Lung microvascular endothelial cell (primary cell): ENCODE measurements at places on chromosomes 16 and 17. TPM values are rescaled to one million over a fixed set of nuclear protein-coding genes. Genes with fewer than 3 reads are reported as not detected.
A peak's percentile ranks its signal among the peaks of the same experiment; 100 is the strongest.

Gene KCTD11
- total RNA-seq = 2.4 and 3.8 TPM in 2 replicates

Gene CIBAR2
- not detected in 2 replicates for total RNA-seq

Gene KRT23
- total RNA-seq = under 0.01 and 1.6 TPM in 2 replicates

Gene ARL5C
- not detected in 2 replicates for total RNA-seq

Gene SULT1A3
- 1.1 and 2.2 TPM in 2 replicates for total RNA-seq

Gene EFNB3
- 0.20 and 0.22 TPM in 2 replicates for total RNA-seq

Gene PRSS33
- not detected in 2 replicates for total RNA-seq

DNA sequence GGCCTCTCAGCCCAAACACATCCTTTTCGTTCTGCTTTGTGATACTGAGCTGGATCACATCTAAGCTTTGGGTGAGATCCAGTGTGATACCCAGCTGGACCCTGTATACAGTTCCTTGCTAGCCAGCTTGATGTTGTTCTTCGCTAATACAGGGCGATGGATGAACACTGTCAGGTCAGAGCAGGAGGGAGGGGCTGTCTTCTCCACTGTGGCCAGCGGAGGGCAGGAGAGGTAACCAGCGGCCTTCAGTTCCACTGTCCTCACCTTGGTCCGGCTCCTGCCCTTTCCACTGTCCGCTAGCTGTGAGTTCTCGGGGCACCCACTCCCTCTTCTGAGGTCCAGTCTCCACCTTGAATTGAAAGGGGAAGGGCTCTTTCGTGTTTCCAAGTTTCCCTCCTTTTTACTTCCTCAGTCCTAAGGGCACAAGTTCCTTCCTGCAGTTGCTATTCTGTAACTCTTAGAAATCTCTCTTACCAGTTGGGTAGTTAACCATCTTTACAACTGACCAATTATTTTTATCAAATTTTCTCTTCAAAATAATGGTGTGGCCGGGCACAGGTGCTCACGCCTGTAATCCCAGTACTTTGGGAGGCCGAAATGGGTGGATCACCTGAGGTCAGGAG, 3.0 kb upstream of the ZNF213 start:
- DNase-seq = peak; percentile 66

- peak; percentile 74 for DNase-seq
Measured at GRCh38 chr16:81553080-81553813, 108.6 kb downstream of the CMIP start.

DNA sequence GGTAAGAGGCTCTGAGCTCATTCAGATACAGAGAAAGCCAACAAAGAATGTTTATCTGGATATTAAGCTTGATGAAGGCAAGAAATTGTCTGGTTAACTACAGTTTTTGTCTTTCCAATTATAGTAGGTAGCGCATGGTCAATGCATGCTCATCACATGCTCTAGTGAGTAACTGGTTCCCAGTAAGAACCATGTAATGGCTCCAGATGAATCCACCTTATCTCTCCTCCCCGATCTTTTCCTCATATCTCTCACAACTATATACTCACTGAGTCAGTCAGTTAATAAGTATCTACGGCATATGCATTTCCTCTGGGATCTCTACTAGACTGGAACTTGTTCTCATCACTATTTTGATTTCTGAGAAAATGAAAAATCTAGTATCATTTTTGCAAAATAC, 340.7 kb upstream of the DYNLRB2 start:
- no peak for DNase-seq

GRCh38 chr17:55845385-55845784, 94.5 kb downstream of the PCTP start:
- peak; percentile 36 for DNase-seq

DNA sequence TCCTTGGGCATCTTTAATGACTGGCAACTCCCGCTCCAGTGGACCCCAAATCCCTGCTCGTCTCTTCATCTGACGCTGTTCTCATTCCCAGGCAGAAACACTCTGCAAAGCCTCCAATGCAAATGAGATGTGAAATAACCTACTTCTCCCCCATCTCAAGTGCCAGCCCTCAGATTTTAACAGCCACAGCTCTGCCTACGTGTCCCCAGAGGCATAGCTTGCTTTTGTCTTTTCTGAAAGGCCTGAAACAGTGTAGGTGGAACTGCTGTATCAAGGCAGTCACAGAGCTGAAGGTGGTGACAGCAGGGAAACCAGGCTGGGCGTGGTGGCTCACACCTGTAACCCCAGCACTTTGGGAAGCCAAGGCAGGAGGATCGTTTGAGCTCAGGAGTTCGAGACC, 14.7 kb downstream of the RPH3AL start:
- no peak for DNase-seq

DNA sequence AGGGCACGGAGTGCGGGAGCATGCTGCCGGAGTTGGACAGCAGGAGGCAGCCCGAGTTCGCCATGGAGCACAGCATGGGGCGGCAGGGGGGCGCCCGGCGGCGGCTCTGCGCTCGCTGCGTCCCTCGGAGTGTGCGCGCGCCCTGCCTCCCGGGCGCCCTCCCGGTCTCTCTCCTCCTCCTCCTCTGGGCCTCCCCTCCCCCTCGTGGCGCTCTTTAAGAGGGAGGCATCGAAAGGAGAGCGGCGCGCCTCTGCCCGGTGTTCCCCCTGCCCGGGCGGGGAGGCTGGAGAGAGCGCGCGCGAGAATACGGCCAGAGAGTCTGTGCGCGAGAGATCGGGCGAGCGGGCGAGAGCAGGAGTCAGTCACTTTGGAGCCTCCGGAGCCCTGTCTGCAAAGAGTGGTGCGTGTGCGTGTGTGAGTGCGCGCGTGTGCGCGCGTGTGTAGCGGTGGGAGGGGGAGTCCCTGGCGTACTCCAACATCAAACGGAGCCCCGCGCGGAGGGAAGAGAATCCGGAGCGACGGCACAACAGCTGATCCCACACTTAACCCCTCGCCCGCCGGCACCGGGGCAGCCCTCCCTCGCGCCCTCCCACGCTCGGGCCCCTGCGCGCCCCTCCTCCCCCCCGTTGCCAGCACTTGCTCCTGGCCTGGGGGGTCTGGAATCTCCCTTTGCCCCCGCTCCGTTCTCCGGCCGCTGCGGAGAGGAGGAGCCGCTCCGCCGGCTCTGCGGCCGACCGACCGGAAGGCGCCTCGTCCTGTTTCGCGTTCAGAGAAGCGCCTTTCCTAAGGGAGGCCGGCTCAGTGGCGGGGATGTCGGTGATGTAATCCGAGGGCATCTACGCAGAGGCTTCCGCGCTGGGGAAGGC, 108.9 kb downstream of the ENGASE start:
- peak; percentile 23 for DNase-seq

- DNase-seq = no peak
Measured at GRCh38 chr16:86722970-86723369, 144.6 kb downstream of the FOXL1 start.

DNA sequence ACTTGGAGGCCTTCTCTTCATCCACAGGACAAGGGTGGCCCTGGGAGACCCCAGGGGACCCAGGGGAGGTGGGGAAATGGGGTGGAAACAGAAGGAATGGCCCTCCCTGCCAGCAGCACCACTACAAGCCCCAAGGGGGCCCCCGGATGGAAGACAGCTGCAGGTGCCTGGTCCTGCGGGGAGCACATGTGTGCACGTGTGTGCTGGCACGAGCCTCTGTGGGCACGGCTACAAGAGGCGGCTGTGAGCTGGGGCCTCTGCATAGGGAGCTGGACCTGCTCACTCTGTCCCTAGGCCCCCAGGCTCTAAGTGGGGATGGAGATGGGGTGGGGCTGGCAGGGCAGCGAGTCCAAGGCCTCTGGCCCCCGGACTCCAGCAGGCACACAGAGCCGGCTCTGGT, 13.2 kb upstream of the AATK start:
- DNase-seq = no peak

DNA sequence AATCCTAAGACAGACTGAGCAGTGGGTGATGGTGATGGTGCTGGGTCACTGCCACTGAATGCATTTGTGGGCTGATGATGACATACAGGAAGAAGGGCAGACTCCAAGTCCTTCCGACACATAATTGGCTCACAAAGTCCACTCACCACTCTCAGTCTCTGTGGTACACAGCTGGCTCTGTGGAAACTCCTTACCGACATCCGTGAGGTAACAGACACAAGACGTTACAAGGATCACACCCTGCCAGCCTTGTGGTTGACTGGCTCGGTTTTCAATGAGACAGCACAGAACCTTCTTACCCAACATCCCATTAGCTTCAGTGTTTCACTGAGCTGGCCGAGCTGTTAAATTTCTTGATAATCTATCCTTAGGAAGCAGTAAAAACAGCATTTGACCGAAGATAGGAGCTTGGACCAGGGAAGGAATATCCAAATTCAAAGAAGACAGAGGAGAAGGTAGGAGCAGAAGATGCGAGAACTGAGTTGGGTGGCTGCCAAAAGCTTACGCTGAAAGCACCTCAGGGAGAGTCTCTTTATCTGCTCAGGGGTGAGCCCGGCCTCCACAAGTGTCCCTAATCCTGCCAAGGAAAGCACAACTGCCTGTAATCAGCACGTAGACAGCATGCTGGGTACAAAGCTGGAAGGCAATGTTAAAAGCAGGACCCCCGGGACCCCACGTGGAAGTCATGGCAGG, 5.5 kb upstream of the MXRA7 start:
- DNase-seq = peak; percentile 95

- DNase-seq = no peak
Measured at GRCh38 chr16:4899474-4899846, 37.5 kb downstream of the PPL start.

DNA sequence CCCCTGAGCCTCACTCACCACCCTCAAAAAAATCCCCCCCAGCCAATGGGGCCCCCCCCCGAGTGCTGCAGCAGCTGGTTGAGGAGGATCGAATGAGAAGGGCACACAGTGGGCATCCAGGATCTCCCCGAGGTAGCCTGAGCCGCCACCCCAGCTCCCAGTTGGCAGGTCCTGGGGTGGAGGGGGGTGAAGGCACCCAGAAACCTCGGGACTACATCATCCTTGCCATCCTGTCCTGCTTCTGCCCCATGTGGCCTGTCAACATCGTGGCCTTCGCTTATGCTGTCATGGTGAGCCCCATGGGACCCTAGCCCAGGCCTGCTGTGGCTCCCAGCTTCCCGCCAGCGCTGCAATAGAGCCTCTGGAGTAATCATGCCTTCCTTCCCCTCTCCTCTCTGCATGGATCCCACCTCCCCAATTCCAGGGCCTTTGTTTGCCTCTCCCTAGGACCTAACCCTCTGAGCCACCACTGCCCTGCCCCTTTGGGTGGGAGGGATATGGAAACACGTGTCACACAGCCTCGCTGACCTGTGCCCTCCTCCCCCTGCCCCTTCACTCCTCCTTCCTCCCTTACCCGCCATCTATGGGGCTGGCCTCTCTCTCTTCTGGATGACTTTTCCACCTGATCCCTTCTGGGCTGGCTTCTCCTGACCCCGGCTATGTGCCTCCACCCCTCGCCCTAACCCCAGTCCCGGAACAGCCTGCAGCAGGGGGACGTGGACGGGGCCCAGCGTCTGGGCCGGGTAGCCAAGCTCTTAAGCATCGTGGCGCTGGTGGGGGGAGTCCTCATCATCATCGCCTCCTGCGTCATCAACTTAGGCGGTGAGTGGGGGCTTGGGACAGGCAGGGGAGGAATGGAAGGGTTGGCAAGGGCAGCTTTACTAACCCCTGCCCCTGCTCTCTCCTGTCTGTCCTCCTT, 1.9 kb downstream of the PRRT2 start:
- no peak for DNase-seq

DNA sequence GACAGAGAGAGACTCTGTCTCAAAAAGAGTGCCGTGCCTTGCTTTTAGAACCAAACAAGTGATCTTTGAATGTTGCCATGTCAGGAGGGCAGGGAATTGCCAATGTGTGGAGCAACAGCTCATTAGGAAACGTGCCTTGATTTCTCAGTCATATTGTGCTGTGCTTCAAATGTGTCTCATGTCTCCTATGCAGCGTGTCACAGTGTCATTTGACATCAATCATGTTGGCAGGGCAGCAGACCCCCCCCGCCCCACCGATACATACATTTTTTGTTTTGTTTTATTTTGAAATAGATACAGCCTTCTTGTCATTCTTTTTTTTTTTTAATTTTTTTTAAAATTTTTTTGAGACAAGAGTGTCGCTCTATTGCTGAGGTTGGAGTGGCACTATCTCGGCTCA, 22.1 kb downstream of the MRC2 start:
- no peak for DNase-seq

DNA sequence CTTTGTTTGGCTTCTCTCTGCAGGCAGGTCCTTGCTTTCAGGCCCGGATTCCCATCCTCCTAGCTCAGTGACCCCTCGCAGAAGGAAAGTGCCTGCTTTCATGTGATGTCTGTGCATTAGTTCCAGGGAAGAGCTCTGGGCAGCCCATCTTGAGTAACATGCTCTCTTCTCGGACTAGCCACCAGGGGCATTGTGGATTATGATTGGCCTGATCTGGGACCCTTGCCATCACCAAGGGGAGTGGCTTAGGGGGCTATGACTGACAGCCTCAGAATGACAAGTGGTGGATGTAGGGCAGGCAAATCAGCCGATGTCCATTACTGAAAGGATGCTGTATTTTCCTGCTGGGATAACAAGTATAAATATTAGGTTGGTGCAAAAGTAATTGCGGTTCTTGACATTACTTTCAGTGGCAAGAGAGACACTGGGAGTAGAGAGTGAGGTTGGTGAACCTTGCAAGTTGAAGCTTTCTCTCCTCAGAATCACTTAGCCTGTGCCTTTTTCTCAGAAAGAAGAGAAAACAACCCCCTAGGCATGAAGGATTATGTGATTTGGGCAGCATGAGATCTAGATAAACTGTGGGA, 71.5 kb upstream of the MPHOSPH6 start:
- no peak for DNase-seq

- no peak for DNase-seq
Measured at GRCh38 chr17:61641084-61641483, 50.1 kb upstream of the NACA2 start.

- no peak for DNase-seq
Measured at GRCh38 chr17:38415250-38416194, 12.7 kb upstream of the ARHGAP23 start.

- no peak for DNase-seq
Measured at GRCh38 chr16:26158142-26158759, 466.5 kb downstream of the HS3ST4 start.

GRCh38 chr17:55340686-55341085, 75.9 kb downstream of the HLF start:
- no peak for DNase-seq

DNA sequence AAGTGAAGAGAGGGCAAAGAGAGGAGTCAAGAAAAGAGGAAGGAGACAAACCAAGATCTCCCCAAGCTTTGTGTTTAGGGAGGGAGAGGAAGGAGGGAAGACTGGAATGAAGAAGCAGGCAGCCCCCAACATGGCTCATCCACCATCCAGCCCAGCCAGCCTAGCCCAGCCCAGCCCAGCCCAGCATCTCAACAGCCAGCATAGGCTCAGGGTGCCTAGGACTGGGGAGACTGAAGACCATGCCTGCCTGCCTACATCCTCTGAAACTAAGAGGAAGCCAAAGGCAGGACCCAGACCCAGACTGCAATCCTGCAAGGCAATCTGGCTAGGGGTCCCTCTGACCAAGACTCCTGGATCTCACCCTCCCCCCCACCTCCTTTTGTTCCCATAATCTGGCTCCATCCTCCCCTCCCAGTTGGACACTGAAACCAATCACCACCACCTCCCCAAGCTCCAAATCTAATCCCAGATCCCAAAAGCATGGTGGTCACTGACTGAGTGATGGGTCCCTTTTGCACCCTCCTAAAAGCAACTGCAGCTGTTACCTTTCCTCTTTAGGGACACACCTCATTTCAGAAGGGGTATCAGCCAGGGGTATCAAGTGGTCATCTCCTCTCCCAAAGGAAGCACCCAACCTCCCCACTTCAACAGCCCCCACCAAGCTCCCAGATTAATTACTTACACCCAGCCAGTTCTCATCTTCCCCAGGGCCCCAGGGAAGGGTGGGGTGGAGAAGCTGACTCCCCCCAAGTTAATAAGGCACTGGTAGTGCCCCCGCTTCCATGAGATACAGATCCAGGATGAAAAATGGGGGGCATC, 1.2 kb downstream of the HDAC5 start:
- no peak for DNase-seq
